ENCODE measurements at places on chromosomes 13 and 19.

DNA sequence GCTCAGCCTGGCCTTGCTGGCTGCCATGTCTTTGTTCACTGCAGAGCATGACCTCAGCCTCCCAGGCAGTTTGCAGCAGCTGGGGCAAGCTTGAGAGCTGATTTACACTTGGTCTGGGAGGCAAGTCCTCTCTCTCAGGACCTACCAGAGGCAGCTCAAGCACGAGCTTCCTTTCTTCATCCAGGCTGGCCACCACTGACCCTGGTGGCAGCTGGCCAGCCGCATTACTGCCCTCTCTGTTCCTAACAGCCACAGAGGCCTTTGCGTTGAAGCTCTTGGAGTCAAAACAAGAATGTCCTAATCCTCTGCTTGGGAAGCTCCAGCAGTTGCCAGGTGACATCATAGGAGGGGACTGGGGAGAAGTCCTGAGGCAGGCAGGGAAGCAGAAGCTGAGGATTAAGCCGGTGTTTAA lies 85.7 kb downstream of the NUFIP1 start:
- no peak for DNase-seq

DNA sequence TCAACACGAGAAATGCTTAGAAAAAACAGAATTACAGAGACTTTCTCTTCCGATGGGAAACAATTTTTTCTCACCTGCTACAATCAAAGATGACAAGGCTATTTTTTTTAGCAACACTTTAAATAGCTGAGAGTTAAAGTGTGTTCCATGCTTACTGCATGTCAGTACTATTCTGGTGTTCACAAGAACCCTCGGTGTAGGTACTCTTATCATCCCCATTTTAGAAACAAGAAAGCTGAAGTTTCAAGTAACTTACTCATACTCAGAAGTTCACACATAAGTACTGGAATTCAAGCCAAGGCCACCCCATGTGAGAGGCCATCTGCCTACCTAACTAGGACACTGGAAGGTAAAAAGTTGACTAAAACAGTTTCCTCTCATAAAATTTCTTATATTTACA lies 9.0 kb upstream of the TNFRSF19 start:
- DNase-seq = no peak

DNA sequence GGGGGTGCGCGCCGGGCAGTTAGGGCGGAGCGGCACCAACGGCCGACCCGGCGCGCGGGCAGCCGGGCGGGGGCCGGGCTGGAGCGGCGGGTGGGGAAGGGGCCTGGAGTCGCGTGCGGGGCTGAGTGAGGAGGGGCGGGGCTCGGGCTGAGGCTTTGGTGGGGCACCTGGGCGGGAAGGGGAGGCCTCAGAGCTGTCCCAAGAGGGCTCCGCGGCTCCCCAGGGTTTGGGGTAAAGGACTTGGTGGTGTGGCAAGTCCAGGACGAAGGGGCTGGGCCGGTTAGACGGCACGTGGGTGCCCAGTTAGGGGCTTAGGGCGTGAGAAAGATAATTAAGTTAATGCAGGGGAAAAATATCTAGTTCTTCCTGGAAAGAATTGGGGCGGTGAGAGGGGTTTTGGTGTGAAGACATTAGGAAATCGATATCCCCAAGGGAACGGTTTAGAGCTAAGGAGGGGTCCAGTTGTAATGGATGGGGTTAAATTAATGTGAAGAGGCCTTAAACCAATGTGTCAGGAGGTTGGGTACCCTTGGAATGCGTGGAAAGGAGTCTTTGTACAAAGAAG lies 496 bp downstream of the ZNF574 start:
- DNase-seq = no peak

DNA sequence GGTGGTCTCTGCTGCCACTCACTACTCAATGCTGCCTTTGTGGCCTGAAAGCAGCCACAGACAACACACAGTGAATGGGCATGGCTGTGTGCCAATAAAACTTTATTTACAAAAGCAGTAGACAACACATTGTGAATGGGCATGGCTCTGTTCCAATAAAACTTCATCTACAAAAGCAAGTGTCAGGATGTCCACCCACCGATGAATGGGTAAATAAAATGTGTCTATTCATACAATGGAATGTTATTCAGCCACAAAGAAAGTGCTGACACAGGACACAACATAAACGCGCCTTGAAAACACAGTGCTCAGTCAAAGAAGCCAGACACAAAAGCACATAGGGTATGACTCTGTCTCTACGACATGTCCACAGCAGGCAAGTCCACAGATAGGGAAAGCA lies 20.1 kb downstream of the ZSCAN5A start:
- no peak for DNase-seq

GRCh38 chr13:49760558-49760957 lies 31.9 kb downstream of the KPNA3 start:
- DNase-seq = peak; percentile 19

GRCh38 chr19:49923055-49924003 lies 5.7 kb upstream of the ATF5 start:
- DNase-seq = peak; percentile 82
